ENCODE measurements at places on chromosomes 5 and 9.

DNA sequence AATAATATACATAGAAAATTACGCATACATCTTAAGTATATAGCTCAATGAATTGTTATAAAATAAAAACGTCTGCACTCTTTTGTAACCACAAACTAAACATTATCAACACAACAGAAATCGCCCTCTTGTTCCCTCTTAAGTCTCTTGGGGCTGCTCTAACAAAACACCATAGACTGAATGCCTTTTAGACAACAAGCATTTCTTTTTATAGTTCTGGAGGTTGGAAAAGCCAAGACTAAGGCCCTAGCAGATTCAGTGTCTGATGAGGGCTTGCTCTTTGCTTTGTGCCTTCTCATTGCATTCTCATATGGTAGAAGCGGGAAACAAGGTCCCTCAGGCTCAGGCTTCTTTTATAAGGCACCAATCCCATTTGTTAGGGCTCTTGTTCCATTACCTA lies 4.9 kb upstream of the IFNB1 start:
- no peak for DNase-seq

DNA sequence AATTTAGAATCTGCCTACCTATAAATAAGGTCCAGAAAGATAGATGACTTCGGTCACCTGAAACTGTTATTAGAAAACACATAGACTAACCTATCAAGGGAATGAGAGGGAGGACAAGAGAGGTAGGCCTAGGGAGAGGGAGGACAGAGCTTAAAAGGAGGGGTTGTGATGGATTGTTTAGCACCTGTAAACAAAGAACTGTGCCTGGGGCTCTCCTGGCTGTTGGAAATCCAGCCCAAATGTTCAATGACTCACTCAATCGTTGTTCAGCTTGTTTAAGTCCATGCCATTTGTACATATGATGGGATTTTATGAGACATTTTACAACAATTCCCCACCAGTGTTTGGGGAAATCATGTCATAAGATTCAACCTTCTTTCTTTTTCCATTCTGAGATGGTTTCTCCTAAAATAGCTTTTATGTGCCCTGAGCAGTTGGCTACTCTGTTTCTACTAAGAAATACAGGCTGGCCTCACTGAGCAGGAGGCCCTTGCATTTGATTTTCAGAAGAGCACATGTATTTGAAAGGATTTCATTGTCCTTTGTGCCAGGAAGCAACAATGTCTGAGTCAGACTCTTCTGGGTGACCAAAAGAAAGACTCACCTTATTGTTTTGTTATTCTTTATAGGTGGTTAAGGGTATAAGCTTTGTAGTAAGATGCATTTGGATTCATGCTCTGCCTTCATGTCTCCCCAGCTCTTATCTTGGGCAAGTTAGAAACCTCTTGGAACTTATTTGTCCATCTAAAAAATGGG lies 48.2 kb upstream of the GPR151 start:
- DNase-seq: no peak

DNA sequence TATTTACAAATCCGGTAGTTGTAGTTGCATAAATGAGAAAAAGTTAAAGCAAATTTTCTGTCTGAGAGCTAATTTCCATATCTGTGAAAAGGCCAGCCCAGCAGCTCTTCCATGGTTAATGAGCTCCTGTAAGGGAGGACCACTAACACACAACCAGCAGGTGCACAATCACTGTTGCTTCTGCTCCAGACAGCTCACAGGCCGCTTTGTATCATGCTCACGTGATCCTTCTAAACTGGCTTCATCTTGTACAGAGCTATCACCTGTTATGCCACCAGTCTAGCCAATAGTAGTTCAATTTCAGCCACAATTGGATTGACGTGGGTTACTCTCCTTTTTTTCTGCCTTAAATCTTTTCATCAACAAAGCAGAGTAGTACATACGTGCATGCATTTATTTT lies 38.3 kb upstream of the FBXL17 start:
- no peak for DNase-seq

DNA sequence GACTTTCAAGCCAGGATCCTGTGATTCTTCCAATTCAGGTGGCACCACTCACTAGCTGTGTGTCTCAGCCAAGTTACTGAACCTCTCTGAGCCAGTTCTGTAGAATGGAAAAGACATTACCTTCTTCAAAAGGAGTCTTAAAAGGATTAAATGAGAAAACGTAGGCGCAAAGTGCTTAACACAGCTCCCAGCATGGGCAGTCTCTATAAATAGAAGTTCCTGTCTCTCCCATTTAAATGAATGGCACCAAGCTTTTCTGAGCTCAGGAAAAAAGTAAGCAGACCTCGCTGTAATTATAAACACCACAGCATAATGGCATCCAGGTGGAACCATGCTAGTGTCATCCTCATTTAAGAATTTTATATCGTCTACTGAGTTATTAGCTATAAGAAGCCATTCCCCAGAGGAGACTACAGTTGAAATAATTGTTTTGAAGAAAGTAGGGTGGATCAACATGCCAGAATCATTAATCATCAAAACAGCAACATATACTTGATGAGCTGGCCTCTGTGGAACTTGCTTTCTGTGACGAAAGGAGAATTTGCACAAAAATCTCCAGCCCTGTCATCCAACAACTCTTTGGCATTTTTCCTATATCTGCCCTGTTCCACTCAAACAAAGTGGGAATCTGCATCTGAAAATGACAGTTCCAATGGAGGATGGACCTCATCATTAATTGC lies 188.9 kb downstream of the SPOCK1 start:
- DNase-seq: no peak

GRCh38 chr9:122780026-122780425 lies 8.7 kb upstream of the OR5C1 start:
- no peak for DNase-seq

DNA sequence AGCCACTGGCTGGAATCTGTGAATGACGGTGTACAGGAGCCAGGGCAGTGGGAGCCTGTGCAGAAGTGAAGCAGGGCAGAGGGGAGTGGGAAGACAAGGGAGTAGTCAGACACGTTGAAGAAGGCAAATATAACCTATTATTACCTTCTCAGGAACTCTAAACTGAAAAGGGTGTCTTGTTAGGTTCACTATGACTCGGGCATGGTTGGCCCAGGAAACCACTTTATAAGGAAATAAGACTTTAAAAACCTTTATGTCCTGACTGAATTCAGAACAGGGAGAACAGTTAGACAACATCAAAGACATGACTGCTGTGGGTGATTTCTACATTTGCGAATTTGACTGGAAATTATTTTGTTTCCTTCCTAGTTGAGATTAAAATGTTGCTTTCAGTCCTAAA lies 107.5 kb downstream of the ACER2 start:
- DNase-seq: peak; percentile 27

- no peak for DNase-seq
Measured at GRCh38 chr5:83246071-83246470, 168.7 kb downstream of the XRCC4 start.

GRCh38 chr5:66553368-66553912 lies 42.8 kb upstream of the MAST4 start:
- no peak for DNase-seq

DNA sequence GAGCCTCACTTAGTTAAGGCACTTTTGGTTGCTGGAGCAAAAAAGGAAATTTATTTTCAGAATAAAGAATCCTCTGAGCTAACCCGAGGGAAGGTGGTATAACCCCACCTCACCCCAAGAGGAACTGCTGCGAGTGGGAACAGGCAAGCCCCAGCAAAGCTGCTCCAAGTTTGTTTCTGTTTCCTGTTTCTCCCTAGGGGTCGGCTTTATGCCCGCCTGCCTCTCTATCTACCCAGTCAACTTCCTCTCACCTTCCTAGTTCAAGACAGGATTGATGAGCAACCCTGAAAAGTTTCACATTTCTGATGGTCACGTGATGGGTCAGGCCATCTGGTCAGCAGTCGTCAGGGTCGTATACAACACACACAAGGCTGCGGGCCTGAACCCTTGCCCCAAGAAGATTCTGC lies 31.1 kb downstream of the TRIO start:
- no peak for DNase-seq

GRCh38 chr9:93586290-93587057 lies 10.1 kb downstream of the PHF2 start:
- DNase-seq: no peak

- no peak for DNase-seq
Measured at GRCh38 chr5:31692561-31693221, 53.8 kb downstream of the PDZD2 start.

Measured in activated CD4-positive, alpha-beta memory T cell treated with anti-CD3 and anti-CD28 coated beads for 36 hours (primary cell).